Thyroid gland (tissue), 4 donors: ENCODE measurements at places on chromosomes 1 and 21.

GRCh38 chr1:94599095-94599813, 57.7 kb upstream of the F3 start:
- H3K27me3 ChIP-seq, result no peaks in the 10 kb centered on the region
- H3K36me3 ChIP-seq, result no peaks in the 10 kb centered on the region
- H3K4me3 ChIP-seq, result no peak overlapping the region
- peaks cover 6% of the 10 kb centered on the region for H3K4me1 ChIP-seq

DNA sequence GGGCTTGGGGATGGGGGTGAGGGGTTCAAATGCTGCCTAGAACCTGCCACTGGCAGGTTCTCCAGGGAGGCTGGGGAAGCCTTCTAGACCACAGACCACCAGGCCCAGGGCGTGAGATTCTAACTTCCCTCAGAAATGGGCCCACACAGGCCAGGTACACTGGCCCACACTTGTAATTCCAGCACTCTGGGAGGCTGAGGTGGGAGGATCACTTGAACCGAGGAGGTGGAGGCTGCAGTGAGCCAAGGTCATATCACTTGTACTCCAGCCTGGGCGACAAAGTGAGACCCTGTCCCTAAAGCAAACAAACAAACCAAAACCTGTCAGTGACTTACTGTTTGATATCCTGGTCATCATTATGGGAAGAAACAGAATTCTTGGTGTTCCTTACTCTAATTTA, 31.7 kb downstream of the OPTC start:
- no peak overlapping the region for H3K27ac ChIP-seq
- peaks cover 20% of the 10 kb centered on the region for H3K4me1 ChIP-seq
- H3K27me3 ChIP-seq, result no peaks in the 10 kb centered on the region

- H3K36me3 ChIP-seq, result no peaks in the 10 kb centered on the region
- H3K4me3 ChIP-seq, result no peak overlapping the region
- DNase-seq, result no peak
- H3K27ac ChIP-seq, result no peak overlapping the region
Observed at GRCh38 chr21:38769191-38769780, 36.4 kb upstream of the ETS2 start.

GRCh38 chr1:24659993-24660665, 17.0 kb downstream of the SRRM1 start:
- no peaks in the 10 kb centered on the region for H3K27me3 ChIP-seq
- H3K4me1 ChIP-seq, result no peaks in the 10 kb centered on the region
- no peak overlapping the region for H3K4me3 ChIP-seq
- H3K27ac ChIP-seq, result no peak overlapping the region

DNA sequence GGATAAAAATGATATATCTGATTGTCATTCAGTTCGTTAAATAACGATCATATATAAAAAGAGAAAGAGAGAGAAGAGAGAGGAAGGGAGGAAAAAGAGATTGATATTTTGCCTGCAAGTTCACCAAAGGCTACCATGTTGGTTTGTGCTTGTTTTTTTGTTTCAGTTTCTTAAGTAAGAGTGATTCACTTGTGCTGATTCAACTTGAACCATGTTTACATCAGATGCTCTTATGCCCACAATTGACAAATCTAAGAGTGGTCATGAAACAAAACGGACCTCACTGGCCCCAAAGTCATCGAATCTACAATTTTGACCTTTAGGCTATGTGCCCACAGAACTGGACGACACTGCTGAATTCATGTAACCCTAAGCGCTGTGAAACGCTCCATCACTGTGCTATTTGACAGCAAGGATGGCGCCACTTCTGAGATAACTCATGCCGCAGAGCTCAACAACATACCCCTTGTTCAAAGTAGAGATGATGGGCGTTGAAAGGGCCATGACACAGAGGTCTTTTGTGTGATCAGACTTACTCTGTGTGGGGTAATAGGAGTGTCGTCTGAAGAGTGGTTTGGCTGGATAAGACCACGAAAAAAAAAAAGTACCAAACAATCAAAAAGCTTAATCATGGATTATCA, 481.4 kb downstream of the SETD4 start:
- H3K27me3 ChIP-seq, result no peaks in the 10 kb centered on the region
- no peaks in the 10 kb centered on the region for H3K4me1 ChIP-seq
- no peaks in the 10 kb centered on the region for H3K36me3 ChIP-seq
- H3K4me3 ChIP-seq, result no peak overlapping the region
